Thoracic aorta (tissue), 2 donors: ENCODE measurements at places on chromosomes 12 and 14.

DNA sequence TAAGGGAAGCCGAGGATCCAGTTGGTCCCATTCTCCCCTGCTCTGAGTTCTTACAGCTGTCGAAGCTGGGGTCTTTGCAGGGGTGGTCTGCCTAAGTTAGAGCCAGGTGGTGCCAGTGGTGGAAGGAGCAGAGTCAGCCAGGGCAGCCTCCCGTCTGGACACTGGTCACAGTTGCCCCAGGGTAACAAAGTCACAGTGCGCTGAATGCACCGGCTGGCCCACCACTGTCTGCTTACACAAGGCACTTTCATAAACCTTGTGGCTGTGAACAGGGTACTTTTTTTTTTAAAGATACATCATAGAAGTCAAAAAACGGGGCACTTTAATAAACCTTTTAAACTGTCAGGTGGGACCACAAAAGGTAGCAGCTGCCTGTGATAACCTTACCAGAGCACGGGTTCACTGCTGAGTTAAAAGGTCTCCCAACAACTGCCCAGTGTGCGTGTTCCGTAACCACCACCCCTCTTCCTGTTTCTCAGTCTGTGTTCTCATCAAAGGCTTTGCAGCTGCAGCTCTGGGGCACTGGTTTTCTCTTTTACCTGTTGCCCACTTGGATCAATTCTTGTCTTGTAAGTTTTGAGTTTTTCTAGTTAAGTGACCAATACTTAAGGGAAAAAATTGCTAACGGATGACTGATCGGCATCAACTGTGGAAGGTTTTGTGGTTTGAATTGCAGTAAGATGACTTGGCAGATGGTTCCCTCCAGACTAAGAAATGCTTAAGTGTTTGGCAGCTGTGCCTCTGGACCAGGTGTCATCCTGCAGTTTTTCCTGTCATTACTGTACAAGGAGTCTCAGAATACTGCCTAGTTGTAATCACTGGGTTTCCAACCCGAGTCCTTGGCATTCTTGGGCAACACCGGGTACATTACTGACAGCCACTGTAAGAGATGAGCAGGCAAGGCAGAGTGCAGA is 55.9 kb downstream of the DYNC1H1 start:
- DNase-seq = no peak

GRCh38 chr14:90839024-90839888 is 23.0 kb upstream of the TTC7B start:
- no peak for DNase-seq

GRCh38 chr12:32828120-32828519 is 68.5 kb downstream of the PKP2 start:
- no peak for DNase-seq

GRCh38 chr14:92039063-92039718 is 668 bp downstream of the TRIP11 start:
- DNase-seq = no peak
